ENCODE measurements at places on chromosomes 3 and 15.

DNA sequence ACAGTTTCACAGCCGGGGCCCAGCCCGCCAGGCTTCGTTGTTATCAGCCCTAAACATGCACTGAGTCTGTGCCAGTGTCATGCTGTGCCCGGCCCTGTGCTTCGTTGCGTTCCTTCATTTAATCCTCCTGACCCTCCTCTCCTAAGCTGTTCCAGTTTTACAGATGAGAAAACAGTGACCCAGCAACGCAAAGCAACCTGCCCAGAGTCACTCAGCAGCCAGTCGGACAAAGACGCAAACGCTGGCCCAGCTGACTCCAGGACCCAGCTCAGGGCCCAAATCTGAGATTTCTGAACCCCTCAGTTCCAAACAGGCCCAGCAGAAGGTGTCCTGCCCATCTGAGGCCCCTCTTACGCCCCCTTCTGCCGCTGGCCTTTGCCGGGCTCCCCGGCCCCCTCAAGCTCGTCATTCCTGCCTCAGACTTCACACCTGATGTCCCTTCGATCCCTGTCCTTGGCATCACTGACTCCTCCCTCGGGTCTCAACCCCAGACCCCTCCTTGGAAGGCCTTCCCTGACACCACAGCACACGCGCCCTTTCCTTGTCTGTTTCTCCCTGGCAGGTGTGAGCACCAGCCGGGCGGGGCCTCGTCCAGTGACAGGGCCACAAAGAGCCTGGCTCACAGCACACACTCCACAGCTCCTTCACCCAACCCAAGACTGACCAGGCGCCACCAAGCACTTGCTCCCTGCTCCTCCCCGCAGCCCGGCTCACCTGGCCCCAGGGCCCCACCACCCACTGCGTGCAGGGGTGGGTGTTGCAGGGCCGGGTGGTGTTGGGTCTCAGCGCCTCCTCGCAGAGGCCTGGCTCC, 48.1 kb downstream of the ADAMTS7 start:
- DNase-seq, result no peak

- DNase-seq, result no peak
Measured at GRCh38 chr15:74370471-74370870, 3.0 kb upstream of the CYP11A1 start.

GRCh38 chr3:180633722-180634121, 31.8 kb downstream of the TTC14 start:
- DNase-seq, result no peak

GRCh38 chr3:123552768-123553167, 32.1 kb downstream of the HACD2 start:
- no peak for DNase-seq

DNA sequence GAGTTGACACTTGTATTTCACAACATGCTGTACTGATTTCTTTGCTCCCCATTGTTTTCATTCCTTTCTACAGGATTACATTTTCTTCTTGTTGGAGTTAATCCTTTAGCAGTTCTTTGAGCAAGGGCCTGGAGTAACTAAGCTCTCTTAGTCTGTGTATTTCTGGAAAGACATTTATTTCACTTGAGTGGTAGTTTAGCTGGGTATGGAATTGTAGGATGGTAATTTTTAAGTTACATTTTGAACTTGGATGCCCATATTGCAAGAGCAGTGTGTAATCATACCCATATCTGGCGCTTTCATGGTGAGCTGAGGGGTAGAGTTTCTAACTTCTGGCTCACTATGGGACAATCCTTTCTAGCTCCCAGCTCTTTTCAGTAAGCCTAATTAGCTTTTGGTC, 74.6 kb downstream of the SLC6A11 start:
- DNase-seq, result no peak

DNA sequence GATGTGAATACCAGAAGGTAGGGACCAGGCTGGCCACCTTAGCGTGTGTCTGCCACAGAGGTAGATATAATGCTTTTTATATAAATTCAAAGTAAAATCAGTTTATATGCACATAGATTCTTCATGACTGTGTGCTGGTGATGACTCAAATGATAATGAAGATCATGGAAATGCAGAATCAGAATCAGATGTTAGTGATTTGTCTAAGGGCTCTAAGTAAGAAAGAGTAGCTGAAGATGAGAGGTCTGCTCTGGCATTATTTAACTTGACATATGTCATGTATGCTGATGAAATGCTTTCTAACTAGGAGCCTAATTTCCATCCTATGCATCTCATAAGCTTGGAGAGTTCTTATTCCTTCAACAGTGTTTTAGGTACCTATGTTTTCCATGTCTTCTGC, 50.3 kb upstream of the DPH6 start:
- DNase-seq, result no peak

- no peak for DNase-seq
Measured at GRCh38 chr3:149375501-149376196, 1.8 kb downstream of the TM4SF1 start.

DNA sequence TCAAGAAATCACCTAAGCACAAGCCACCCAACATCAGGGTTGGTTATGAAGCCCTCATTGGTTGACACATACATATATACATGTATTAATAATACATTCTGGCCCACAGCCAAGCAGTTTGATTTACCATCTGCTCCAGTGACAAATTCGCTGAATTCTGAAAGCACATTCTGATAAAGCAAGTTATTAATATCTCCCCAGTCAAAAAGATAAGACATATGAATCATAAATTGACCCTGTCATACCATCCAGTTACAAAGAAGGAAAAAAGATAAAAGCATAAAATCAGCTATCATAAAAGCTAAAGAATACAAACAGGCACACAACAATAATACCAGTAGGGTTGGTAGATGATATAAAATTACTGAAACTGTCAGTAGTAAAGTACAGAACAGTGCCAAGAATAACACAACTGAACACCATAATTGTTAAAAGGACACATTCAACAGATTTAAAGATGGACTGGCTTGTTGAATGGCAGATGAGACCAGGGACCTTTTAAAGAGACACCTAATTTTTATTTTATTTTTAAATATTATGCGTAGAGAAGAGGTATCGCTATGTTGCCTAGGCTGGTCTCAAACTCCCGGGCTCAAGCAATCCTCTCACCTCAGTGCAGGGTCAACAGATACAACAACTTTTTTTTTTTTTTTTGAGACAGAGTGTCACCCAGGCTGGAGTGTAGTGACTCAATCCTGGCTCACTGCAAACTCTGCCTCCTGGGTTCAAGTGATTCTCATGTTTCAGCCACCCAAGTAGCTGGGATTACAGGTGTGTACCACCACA, 7.7 kb downstream of the SNX4 start:
- no peak for DNase-seq

GRCh38 chr15:33358306-33358705, 47.5 kb downstream of the RYR3 start:
- DNase-seq, result no peak

- DNase-seq, result no peak
Measured at GRCh38 chr15:60758961-60759729, 280.2 kb upstream of the ICE2 start.
